ENCODE measurements at places on chromosomes 13 and 19.

- no peak for DNase-seq
Observed at GRCh38 chr13:32857689-32858088, 158.5 kb upstream of the KL start.

DNA sequence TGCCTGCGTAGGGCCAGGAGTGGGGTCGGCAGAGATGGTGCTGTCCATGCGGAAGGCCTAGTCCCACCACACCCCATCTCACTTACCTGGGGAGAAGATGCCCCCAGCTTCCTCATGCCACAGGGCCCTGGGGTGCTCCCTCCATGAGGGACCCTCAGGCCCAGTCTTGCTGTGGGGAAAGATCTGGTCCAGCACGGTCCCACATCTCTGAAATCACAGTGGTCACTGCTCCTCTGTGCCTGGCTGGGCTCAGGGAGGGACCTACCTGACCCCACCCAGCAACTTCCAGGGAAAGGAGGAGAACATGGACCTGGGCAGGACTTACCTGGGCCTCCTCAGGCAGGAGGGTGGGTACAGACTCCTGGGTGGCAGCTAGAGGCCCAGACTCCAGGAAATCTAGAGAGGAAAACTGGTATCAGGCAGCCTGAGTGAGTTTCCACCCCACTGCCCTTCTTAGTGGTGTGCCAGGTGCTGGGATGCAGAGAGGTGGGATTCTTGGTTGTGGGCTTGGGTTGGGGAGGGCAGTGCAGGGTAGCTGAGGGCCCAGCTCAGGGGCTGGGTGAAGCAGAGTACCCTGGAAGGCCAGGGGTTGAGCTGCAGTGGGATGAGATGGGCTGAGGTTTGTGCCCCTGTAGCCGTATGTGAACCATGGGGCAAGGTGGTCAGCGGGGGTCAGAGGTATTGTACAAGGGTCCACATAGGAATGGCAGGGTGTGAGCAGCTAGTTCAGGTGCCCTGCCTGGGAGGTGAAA is 3.8 kb downstream of the MZF1 start:
- no peak for DNase-seq

- DNase-seq: no peak
Observed at GRCh38 chr13:46202966-46203365, 8.8 kb upstream of the LRRC63 start.

DNA sequence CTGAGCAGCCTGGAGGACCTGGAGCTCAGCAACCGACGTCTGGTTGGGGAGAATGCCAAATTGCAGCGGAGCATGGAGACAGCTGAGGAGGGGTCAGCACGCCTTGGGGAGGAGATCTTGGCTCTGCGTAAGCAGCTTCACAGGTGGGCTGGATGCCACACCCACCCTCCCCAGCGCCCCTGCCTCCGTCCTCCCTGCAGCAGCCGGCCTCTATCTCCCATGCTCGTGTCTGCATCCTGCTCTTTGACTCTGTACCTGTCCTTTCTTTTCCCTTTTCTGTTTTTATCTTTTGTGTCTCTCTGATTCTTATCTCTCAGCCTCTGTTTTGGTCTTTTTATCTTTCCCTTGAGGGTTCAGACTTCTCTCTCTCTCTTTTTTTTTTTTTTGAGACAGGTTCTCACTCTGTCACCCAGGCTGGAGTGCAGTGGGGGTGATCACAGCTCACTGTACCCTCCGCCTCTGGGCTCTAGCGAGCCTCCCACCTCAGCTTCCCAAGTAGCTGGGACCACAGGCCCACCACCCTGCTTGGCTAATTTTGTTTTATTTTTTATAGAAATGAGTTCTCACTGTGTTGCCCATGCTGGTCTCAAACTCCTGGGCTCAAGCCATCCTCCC is 10.1 kb downstream of the KASH5 start:
- no peak for DNase-seq

DNA sequence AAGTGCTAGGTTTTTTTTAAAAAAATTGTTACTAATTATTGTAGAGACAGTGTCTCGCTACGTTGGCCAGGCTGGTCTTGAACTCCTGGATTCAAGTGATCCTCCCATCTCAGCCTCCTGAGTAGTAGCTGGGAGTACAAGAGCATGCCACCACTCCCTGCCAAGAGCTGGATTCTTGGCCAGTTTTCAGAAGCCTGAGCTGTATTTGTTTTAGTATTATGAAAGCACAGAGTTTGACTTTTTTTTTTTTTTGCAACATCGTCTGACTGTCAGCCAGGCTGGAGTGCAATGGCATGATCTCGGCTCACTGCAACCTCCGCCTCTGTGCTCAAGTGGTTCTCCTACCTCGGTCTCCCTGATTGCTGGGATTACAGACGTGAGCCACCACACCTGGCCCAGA is 7.0 kb downstream of the ARMC6 start:
- no peak for DNase-seq

GRCh38 chr13:50999641-51000040 is 90.0 kb downstream of the RNASEH2B start:
- DNase-seq: no peak

GRCh38 chr13:111115061-111115964 is at the start of gene ARHGEF7:
Gene ARHGEF7 (plus strand): TSS chr13:111115310. CDS start chr13:111115527, 217 bp downstream.
- DNase-seq: peak; percentile 53

GRCh38 chr19:2503521-2504109 is 27.7 kb downstream of the GADD45B start:
- DNase-seq: no peak

DNA sequence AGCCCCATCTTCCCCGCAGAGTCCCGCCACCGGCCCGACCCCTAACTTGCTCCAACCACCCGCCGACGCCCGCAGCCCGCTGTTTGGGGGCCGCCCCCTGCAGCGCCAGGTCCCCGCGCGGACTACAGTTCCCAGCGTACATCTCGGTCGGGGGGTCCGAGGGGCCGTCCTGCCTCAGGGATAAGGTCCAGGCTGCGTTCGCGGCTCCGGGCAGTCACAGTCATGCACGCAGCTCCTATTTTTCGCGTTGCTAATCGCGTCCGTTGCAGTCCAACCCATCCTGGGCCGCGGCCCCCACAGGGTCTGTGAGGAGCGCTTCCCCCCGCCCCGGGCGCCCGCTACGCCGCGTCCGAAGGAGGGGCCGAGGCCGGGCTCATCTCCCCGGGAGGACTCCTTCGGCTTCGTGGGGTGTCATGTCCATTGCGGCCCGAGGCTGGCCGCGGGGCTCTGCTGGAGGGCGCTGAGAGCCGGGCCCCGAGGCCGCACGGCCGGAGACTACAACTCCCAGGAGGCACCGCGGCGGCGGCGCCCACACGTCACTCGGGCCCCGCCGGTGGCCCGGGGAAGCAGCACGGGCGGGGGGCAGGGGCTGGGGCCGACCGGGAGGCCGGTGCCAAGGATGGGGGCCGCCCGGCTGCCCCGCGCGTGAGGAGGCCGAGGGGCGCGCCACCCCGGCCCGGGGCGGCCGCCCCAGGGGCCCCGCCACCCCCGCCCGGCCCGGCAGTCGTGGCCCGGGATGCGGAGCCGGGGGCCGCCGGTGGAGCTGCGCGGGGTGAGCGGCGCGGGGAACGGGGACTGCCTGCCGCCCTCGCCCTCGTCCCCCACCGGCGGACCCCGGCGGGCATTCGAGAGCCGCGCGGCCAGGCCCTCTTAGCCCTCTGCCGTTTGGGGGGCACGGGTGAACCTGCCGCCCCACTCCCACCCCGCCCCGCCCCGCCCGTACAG is at the start of gene MAP3K10:
Gene MAP3K10, plus strand, starts transcription at position 536 of the 945 bp plus-strand sequence. CDS start 606 bp downstream, outside the sequence.
- DNase-seq: peak; percentile 83

- DNase-seq: no peak
Observed at GRCh38 chr13:53197424-53197823, 168.8 kb downstream of the OLFM4 start.

DNA sequence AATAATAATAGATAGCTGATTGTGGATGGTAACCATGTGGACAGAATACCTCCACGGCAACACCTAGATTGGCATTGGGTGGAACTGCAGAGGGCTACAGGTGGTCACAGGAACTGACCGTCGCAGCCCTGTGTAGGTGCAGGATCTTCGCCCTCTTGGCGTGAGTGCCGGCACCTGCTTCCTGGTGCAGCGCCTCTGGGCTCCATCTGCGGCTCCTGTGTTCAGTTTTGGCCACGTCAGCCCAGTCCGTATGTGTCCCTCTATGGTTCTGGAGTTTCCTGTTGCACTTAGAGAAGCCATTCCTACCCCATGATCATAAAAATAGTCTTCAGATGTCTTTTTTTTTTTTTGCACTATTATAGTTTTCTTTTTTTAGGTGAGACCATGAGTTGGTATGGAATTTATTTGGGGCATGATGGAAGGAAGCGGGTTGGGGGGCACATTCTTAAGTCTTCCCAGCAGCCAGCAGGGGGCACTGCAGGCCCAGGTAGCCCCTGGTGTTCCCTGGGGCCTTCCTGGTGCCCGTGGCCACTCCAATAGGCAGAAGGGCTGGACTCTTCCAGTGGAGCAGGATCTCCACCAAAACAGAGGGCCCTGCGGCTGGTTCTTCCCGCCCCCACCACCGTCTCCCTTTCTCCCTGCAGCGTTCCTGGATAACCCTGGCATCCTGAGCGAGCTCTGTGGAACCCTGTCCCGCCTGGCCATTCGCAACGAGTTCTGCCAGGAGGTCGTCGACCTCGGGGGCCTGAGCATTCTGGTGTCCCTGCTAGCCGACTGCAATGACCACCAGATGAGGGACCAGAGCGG is 10.1 kb upstream of the SLC25A42 start:
- DNase-seq: no peak

DNA sequence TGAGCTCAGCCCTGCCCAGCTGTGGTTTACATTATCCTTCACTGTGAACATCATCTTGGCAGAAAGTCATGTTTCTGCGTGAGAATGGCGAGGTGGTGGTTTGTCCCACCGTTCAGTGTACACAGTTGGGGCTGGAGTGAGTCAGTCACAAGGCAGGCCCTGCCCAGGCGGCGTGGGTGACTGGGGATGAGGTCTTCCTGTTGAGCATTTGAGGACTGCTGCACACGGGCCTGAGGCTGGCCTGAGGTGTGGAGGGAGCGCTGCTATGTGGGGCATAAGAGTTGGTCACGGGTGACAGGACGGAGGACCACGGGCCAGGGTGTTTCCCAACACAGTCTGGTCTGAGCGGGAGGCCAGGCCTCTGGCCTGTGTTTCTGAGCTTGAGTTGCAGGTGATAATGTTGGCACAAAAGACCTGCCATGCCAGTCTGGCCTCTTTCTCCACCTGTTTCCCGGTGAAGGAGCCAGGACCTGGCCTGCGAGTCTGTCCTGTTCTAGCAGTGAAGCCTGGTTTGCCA is 13.4 kb upstream of the C19orf33 start:
- peak; percentile 63 for DNase-seq
